CD4-positive, CD25-positive, alpha-beta regulatory T cell (primary cell): ENCODE measurements at places on chromosomes 12 and 14. TPM values are rescaled to one million over a fixed set of nuclear protein-coding genes. Genes with fewer than 3 reads are reported as not detected.

GRCh38 chr12:100656856-100657255, 83.4 kb downstream of the GAS2L3 start:
- no peaks in the 10 kb centered on the region for H3K4me1 ChIP-seq
- H3K27ac ChIP-seq = no peak overlapping the region
- no peaks in the 10 kb centered on the region for H3K27me3 ChIP-seq
- no peak for DNase-seq

GRCh38 chr12:3077572-3078081, 448 bp downstream of the TSPAN9 start:
- peaks cover 15% of the 10 kb centered on the region for H3K4me1 ChIP-seq
- peak; percentile 19 for DNase-seq
- peak overlapping the region; percentile 31 for H3K4me3 ChIP-seq
- no peaks in the 10 kb centered on the region for H3K36me3 ChIP-seq
- peaks cover 7% of the 10 kb centered on the region for H3K27me3 ChIP-seq

- H3K36me3 ChIP-seq = no peaks in the 10 kb centered on the region
- no peaks in the 10 kb centered on the region for H3K27me3 ChIP-seq
Observed at GRCh38 chr14:33061667-33062325, 123.1 kb downstream of the NPAS3 start.

MYO1H gene
- not detected for total RNA-seq

- no peaks in the 10 kb centered on the region for H3K36me3 ChIP-seq
- H3K4me1 ChIP-seq = no peaks in the 10 kb centered on the region
- no peak for DNase-seq
- no peak overlapping the region for H3K27ac ChIP-seq
Observed at GRCh38 chr14:63273717-63274655, 44.7 kb downstream of the GPHB5 start.

GRCh38 chr12:4203772-4204376, 69.7 kb upstream of the CCND2 start:
- no peak overlapping the region for H3K27ac ChIP-seq
- DNase-seq = no peak
- no peaks in the 10 kb centered on the region for H3K4me1 ChIP-seq
- no peak overlapping the region for H3K4me3 ChIP-seq
- no peaks in the 10 kb centered on the region for H3K36me3 ChIP-seq

RTN1 gene
- 0.42 TPM for total RNA-seq

- H3K4me1 ChIP-seq = no peaks in the 10 kb centered on the region
- H3K27ac ChIP-seq = no peak overlapping the region
- DNase-seq = no peak
- H3K27me3 ChIP-seq = no peaks in the 10 kb centered on the region
- H3K4me3 ChIP-seq = no peak overlapping the region
Observed at GRCh38 chr12:30880061-30880460, 46.5 kb upstream of the TSPAN11 start.

VASH1 gene
- 8.2 TPM for total RNA-seq

DNA sequence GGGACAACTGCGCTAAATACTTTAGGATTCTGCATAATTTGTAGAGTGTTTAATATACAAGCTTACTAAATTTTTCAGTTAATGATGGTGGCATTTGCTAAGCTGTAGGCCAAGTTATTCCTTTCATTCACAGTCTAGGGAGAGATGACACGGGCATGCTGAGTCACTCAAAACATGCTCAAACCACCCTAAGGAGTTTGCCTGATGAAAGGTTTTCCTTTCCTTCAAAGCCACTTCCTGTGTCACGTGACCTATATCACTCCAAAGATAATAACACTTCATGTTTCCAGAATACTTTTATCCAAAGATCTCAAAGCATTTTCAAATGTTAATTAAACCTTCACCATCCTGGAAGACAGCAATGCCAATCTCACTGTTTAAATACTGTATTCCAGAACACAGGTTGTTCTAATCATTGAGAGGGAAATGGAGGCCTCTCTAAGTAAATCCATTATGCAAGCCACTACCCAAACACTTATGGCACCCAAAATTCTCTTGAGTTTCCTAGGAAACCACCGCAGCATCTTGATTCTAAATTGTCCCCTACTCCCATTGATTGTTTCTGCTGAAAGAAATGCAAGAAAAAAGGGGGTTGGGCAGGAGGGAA, 207.0 kb upstream of the CDKN3 start:
- no peak for DNase-seq
- H3K36me3 ChIP-seq = no peaks in the 10 kb centered on the region
- H3K4me3 ChIP-seq = no peak overlapping the region
- no peaks in the 10 kb centered on the region for H3K4me1 ChIP-seq
- H3K27ac ChIP-seq = no peak overlapping the region
- H3K27me3 ChIP-seq = no peaks in the 10 kb centered on the region

DNA sequence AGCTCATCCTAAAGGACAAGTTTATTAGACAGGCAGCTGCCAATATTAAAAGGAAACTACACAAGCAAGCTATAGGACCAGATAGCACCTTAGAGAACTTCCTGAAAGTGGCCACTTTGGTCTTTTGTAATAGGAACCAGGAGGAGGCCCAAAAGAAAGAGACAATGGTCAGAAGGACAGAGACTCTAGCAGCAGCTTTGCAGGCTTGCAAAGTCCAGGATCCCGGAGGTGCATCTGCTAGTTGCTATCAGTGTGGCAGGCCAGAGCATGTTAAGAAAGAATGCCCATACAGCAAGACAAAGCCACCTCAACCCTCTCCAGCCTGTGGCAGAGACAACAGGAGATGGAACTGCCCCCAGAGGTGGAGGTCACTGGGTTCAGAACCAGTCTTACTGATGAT, 23.4 kb downstream of the APOBEC1 start:
- DNase-seq = no peak
- no peaks in the 10 kb centered on the region for H3K36me3 ChIP-seq
- peaks cover 16% of the 10 kb centered on the region for H3K4me1 ChIP-seq
- no peak overlapping the region for H3K4me3 ChIP-seq

GRCh38 chr14:85579942-85580341, 50.0 kb downstream of the FLRT2 start:
- no peaks in the 10 kb centered on the region for H3K27me3 ChIP-seq
- H3K36me3 ChIP-seq = no peaks in the 10 kb centered on the region
- no peak overlapping the region for H3K4me3 ChIP-seq
- H3K27ac ChIP-seq = no peak overlapping the region

SCNN1A gene
- 0.86 TPM for total RNA-seq

DNA sequence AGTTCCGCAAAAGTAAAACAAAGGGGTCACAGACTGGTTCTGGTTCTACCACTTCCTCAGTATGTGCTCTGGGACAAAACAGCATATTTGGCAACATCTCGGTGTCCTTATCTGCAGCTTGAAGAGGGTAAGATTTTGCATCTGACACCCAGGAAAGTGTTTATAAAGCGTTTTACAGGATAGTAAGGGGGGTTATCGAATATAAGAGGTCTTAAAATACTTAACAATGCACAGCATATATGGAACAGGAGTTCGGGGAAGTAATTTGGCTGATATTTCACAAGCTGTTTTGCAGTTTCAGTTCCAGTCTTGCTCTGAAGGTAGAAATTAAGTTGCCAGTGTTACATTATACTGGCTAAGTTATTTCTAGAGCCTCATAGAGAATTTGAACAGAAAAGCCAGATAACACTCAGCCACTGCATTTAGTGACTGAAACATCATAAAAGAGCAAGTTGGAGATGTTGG, 904 bp upstream of the MAP4K5 start:
- H3K4me3 ChIP-seq = peak overlapping the region; percentile 46
- H3K36me3 ChIP-seq = no peaks in the 10 kb centered on the region
- H3K27ac ChIP-seq = no peak overlapping the region
- H3K27me3 ChIP-seq = no peaks in the 10 kb centered on the region
- DNase-seq = no peak
- peaks cover 36% of the 10 kb centered on the region for H3K4me1 ChIP-seq

RAPGEF3 gene
- total RNA-seq = 0.79 TPM

SP7 gene
- total RNA-seq = not detected

SCYL2 gene
- 41.8 TPM for total RNA-seq

DNA sequence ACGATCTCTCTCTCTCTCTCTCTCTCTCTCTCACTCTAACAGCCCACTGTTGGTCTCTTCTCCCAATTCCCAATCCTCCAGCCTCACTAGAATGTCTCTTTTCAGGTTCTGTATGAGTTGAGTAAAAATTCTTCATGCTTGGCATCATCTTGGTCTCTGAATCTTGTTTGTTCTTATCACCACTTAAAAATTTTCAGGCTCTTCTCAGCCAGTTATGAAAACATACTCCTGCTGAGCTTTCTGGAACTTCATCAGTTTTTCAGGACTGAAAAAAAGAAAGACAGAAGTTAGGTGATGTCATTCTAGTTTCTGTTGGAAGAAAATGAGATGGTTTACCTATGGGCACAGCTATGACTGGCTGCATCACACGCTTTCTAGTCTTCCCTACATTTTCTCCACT, 11.5 kb upstream of the IL22 start:
- H3K27me3 ChIP-seq = peaks cover 11% of the 10 kb centered on the region
- no peak overlapping the region for H3K27ac ChIP-seq
- no peak for DNase-seq
- H3K4me1 ChIP-seq = no peaks in the 10 kb centered on the region
- no peak overlapping the region for H3K4me3 ChIP-seq

DNA sequence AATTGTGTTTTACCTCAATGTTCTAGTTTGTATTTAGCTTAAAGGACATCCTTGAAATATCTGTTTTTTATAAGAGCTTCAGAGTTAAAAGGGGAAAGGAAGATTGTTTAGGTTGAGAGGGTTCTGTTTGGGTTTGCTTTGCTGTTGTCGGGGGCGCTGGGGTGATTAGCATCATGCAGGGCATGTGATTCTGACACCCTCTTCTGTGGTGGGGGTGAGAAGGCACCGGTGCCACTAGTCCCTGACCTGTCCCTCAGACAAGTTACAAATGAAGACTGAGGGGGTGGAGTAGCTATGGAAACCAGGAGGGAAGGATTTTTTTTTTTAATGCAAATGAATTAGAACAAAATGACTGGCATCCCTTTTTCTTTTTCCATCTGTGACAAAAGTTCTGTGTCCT, 291.3 kb downstream of the RPAP3 start:
- H3K27ac ChIP-seq = no peak overlapping the region
- H3K4me3 ChIP-seq = no peak overlapping the region
- no peaks in the 10 kb centered on the region for H3K27me3 ChIP-seq
- H3K36me3 ChIP-seq = no peaks in the 10 kb centered on the region

SOAT2 gene
- total RNA-seq = 0.37 TPM

DNA sequence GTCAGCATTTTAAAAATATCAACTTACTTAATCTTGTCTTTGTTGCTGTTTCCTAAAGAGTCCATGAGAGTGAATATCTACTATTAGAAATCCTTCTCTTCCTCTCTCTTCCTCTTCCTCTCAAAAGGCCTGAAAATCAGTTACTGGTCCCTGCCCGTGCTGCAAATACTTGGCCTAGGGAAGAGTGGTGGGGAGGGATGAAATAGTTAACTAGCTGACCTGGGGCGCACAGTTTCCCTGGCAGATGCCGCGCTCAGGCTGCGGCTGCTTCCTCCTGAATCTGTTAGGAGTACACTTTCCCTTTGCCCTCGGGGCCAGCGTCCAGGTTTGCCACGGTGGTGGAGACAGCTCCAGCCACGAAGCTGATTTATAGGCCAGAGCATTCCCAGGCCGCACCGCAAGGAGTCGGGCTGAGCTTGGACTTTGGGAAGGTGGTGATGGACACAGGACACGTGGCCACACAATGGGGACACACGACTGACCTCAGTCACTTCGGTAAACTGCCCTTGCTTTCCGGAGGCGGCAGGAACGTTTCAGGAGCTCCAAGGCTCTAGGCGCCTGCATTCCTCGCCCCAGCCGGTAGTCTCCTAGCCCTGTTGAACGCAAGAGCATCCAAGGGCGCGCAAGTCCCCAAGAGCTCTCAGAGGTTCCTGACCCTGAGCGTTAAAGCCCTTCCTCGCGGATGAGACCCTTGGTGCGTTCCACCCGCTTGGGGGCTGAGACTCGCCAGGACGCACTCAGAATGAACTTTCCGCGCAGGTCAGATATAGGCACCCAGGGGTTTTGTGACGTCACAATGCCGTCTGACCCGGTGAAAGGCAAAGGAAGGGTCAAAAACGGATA, 7.1 kb upstream of the ASCL1 start:
- no peak overlapping the region for H3K4me3 ChIP-seq
- no peaks in the 10 kb centered on the region for H3K4me1 ChIP-seq
- DNase-seq = no peak

TTC8 gene
- 2.0 TPM for total RNA-seq

DNA sequence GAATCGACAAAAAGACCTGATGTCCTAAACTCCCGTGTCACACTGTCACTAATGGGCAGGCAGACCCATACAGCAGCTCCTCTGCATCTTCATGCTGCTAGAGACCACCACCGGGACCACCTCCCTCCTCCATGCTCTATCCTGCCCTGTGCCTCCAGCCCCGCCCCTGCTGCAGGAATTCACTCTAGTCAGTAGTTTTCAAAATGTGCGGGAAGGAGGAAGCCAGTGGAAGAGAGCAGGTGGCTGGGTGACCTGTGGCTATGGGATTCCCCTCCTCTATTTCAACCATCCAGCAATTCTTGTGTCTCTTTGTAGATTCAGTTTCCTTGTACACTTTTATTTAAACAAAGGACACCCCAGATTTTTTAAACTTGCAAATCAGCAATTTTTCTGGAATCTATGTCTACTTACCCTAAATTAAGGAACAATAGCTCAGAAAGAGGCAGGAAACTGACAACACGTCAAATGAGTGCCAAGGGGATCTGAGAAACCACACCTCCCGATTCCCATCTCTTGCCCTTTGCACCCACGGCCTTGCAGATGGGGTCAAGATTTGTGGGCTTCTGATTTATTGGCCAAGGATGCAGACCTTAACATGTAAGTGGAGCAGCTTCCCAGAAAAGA, 20.4 kb upstream of the MAP1LC3B2 start:
- H3K27ac ChIP-seq = no peak overlapping the region
- no peaks in the 10 kb centered on the region for H3K36me3 ChIP-seq
- H3K4me1 ChIP-seq = peaks cover 6% of the 10 kb centered on the region
- no peaks in the 10 kb centered on the region for H3K27me3 ChIP-seq

TMED10 gene
- total RNA-seq = 128 TPM

DNA sequence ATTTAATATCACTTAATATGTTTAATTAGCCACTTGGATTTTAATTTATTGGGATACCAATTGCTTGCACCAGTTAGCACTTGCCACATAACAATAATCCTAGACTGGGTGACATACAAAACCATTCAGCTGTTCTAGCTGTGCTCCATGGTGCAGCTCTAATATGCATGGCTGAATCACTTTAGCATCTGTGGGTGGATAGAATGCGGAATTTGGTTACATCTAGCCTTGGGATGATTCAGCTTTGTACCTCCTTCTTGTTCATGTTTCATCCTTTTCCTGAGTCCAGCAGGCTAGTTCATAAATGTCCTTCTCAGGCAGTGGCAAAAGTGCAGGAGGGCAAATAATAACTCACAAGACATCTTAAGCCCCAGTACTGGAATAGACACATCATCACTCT, 1263.0 kb downstream of the LRFN5 start:
- H3K4me1 ChIP-seq = no peaks in the 10 kb centered on the region
- H3K4me3 ChIP-seq = no peak overlapping the region
- H3K27ac ChIP-seq = no peak overlapping the region
- DNase-seq = no peak

DNA sequence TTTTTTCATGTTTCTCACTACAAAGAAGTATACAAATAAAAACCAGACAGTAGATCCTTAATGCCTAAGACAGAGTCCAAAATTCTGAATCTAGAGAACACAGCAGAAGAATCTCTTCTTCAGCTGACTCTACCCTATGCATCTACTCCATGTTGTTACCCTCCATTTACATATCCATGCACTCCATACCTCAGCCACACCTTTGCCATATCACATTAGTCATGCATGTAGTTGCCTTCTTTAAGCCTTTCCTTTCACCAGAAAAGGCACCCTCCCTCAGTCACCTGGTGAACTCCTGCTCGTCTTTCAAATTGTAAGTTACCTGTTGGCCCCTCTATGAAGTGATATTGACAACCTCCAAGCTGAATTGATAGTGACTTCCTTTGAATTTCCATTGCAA, 271.2 kb upstream of the FAR2 start:
- H3K4me1 ChIP-seq = no peaks in the 10 kb centered on the region
- H3K27ac ChIP-seq = no peak overlapping the region
- no peaks in the 10 kb centered on the region for H3K36me3 ChIP-seq
- no peaks in the 10 kb centered on the region for H3K27me3 ChIP-seq
- no peak for DNase-seq

LRP6 gene
- 1.4 TPM for total RNA-seq

GALNT8 gene
- 7.3 TPM for total RNA-seq
